ENCODE measurements at places on chromosomes 12 and 14. TPM values are rescaled to one million over a fixed set of nuclear protein-coding genes. Genes with fewer than 3 reads are reported as not detected.

The BRI3BP gene
- 8.0 TPM for total RNA-seq

The FAIM2 gene
- 1.0 TPM for total RNA-seq

GRCh38 chr14:101709533-101709881 lies 52.0 kb upstream of the PPP2R5C start:
- peaks cover 16% of the 10 kb centered on the region for H3K4me1 ChIP-seq
- no peaks in the 10 kb centered on the region for H3K27me3 ChIP-seq
- no peak for DNase-seq
- H3K27ac ChIP-seq = no peak overlapping the region

- DNase-seq = no peak
- H3K27me3 ChIP-seq = no peaks in the 10 kb centered on the region
These were observed 7.3 kb downstream of the TMEM116 start for GRCh38 chr12:112005419-112006395.

- no peaks in the 10 kb centered on the region for H3K36me3 ChIP-seq
- no peaks in the 10 kb centered on the region for H3K27me3 ChIP-seq
- no peak for DNase-seq
- H3K4me3 ChIP-seq = no peak overlapping the region
These were observed 51.5 kb downstream of the PSMA6 start for GRCh38 chr14:35343702-35344101.

The SERPINA1 gene
- 86.4 TPM for total RNA-seq

DNA sequence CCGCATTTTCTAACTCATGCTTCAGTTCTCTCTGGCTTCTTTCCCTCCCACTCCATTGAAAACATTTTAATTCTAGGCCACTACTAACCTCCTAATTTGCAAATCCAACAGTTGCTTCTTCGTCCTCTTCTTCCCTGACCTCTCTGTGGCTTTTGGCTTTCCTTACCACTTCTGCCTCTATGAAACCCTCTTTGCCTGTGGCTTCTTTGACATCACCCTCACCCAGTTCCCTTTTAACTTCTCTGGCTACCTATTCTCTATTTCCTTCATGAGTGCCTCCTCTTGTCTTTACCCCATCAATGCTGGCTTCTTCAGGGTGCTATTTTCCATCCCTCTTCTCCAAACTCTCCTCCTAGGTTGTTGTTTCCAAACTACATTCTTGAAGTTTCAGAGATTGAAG lies 4.4 kb upstream of the HCFC2 start:
- H3K36me3 ChIP-seq = no peaks in the 10 kb centered on the region
- H3K4me3 ChIP-seq = no peak overlapping the region
- H3K4me1 ChIP-seq = peaks cover 31% of the 10 kb centered on the region
- DNase-seq = no peak

The GPRC5D gene
- not detected for total RNA-seq

DNA sequence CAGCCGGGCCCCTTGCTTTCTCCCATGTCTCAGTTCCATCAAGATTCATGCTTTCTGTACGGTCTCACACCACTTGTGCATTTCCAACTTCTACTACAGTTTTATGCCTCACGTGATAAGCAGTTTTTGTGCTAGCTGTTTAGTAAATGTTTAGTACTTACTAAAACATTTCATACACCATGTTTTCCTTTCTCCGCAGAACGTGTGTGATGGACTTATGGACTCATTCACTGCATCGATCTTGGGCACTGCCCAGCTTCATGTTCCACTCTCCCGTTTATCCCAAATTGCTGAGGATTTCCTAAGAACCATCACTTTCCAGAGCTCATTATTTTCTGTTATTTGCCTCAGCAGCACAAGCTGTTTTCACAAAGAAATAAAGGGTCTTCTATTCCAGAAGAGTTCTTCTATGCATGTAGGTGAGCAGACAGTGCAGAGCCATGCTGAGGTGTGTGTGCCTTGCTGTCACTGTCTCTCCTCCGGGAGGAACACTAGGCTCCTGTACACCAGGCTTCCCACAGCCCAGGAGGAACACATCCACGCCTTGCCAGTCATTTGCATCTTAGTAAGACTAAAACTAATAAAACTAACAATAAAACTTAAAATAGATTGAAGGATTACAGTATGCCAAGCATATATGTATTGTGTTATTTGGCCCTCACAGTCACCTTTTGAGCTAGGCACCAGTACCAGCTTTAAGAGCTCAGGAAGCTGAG lies 90.3 kb upstream of the EEA1 start:
- H3K4me1 ChIP-seq = peaks cover 56% of the 10 kb centered on the region
- peak overlapping the region; percentile 54 for H3K27ac ChIP-seq
- no peaks in the 10 kb centered on the region for H3K36me3 ChIP-seq
- DNase-seq = no peak
- no peak overlapping the region for H3K4me3 ChIP-seq
- H3K27me3 ChIP-seq = no peaks in the 10 kb centered on the region

DNA sequence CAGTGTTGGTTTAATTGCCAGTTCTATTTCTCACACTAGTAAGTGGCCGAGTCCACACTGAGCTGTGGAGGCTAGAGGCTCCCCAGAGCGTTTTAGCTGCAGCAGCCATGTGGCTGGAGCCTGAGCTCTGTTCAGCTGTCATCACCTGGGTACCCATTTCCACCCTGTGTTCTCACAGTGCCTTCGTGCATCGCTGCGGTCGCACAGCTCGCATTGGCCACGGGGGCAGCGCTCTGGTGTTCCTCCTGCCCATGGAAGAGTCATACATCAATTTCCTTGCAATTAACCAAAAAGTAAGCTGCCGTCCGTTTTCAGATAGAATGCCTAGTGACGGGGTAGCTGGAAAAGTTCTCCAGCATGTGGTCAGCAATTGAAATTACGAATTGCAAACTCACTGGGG lies 15.7 kb downstream of the DDX55 start:
- H3K27me3 ChIP-seq = no peaks in the 10 kb centered on the region
- DNase-seq = no peak
- H3K36me3 ChIP-seq = peaks cover 64% of the 10 kb centered on the region
- H3K4me1 ChIP-seq = no peaks in the 10 kb centered on the region
- H3K27ac ChIP-seq = no peak overlapping the region

DNA sequence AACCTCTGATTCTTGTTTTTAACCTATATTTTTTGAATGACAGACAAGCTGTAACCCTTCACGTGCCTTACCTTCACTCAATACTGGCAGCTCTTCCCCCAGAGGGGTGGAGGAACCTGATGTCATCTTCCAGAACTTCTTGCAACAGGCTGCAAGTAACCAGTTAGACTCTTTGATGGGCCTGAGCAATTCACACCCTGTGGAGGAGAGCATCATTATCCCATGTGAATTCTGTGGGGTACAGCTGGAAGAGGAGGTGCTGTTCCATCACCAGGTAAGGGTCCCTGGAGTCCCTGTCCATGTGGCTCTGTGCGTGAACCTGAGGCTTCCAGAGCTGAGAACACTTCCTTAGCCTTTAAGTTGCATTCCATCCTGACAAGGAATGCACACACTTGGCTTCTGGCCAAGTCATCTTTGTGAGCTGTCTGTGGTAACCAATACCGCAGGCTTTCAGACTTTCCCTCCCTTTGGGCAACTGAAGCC lies 22.7 kb downstream of the TRAFD1 start:
- no peaks in the 10 kb centered on the region for H3K4me1 ChIP-seq
- no peak overlapping the region for H3K27ac ChIP-seq
- H3K4me3 ChIP-seq = no peak overlapping the region
- H3K36me3 ChIP-seq = peaks cover 7% of the 10 kb centered on the region
- DNase-seq = peak; percentile 5

The GDF3 gene
- total RNA-seq = not detected

GRCh38 chr12:2429032-2429431 lies 365.7 kb upstream of the FKBP4 start:
- no peaks in the 10 kb centered on the region for H3K27me3 ChIP-seq
- no peak overlapping the region for H3K27ac ChIP-seq
- no peaks in the 10 kb centered on the region for H3K4me1 ChIP-seq
- no peak overlapping the region for H3K4me3 ChIP-seq

- DNase-seq = no peak
- H3K4me3 ChIP-seq = no peak overlapping the region
- no peak overlapping the region for H3K27ac ChIP-seq
- H3K4me1 ChIP-seq = no peaks in the 10 kb centered on the region
- no peaks in the 10 kb centered on the region for H3K36me3 ChIP-seq
- H3K27me3 ChIP-seq = no peaks in the 10 kb centered on the region
These were observed 11.9 kb upstream of the KLRB1 start for GRCh38 chr12:9619411-9620179.

The ADCY6 gene
- total RNA-seq = 38.6 TPM

DNA sequence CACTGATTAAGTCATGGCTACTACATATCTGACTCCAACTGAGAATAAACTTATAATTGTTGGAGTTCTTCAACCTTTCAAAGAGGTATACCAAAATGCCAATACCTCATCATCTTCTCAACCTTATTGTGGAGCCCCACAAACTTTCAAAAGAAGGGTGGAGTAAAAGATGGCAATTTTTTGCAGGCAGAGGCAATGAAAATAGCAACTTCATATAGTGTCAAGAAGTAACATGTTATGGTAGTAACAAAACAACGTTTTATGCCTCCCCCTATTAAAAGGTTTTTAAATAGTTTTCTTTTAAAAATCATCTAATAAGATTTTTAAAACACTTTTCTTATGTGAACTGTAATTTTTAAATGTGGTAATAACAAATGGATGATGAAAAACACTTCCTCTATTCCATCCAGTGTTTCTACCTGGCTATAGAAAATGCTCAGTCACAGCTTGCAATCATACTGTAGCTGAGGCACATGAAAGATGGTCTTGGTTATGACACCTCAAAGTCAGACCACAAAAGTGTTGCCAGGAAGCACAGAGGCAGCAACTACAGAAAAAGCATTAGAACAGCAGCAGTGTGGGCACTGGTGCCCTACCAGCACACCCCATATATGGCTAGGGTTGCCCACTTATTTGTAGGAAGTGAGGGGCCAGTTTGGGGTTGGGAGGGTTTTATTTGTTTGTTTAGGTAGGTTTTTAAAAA lies 7.0 kb downstream of the PPP1R12A start:
- no peak overlapping the region for H3K27ac ChIP-seq
- H3K36me3 ChIP-seq = no peaks in the 10 kb centered on the region
- no peaks in the 10 kb centered on the region for H3K27me3 ChIP-seq
- peaks cover 12% of the 10 kb centered on the region for H3K4me1 ChIP-seq
- no peak overlapping the region for H3K4me3 ChIP-seq

GRCh38 chr14:64444984-64445845 lies 20.1 kb upstream of the AKAP5 start:
- no peaks in the 10 kb centered on the region for H3K4me1 ChIP-seq
- H3K27me3 ChIP-seq = no peaks in the 10 kb centered on the region
- no peak overlapping the region for H3K27ac ChIP-seq
- H3K36me3 ChIP-seq = peaks cover 22% of the 10 kb centered on the region

DNA sequence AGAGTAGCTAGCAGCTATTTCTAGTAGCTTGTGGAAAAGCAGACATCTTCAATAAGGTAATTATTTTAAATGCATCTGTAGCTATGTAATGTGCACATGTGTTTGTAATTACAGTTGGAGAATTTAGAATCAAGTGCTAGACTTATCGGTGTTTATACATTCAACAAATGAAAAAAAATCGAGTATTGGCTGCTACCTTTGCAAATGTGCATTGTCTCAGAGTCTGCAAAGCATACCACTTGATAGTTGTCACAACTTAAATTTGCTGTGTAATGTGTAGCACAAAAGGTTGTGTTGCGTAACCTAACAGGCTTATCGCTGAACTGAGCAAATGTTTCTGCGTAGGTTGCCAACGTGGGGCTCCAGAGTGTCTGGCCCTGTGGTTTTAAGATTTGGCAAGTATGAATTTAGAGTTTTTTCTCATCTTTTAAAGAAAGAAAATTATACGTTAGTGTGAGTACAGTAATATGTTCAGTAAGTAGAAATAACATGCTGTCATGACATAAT lies 44.3 kb downstream of the TMTC2 start:
- H3K4me1 ChIP-seq = no peaks in the 10 kb centered on the region
- no peak for DNase-seq
- no peak overlapping the region for H3K27ac ChIP-seq

The C12orf57 gene
- total RNA-seq = 219 TPM

DNA sequence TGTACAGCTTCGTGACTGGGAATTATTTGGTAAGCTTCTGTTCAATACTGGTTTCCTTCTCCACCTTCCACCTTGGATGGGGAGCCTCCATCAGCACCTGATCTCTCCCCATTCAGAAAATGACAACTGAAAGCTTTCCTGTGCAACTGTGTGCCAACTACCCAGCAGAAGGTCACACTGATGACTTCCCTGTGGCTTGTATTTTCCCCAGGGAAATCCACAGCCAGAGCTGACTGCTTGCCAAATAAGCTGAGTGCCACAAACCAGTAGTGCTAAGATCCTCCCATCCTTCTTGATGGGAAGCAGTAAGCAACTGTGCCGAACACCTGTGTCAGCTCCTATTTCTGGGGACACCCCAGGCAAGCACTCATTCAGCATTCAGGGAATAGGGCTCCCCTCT lies 257.2 kb upstream of the SOX5 start:
- H3K27me3 ChIP-seq = no peaks in the 10 kb centered on the region
- H3K4me1 ChIP-seq = no peaks in the 10 kb centered on the region
- DNase-seq = no peak
- no peak overlapping the region for H3K27ac ChIP-seq

- H3K27ac ChIP-seq = no peak overlapping the region
- no peaks in the 10 kb centered on the region for H3K27me3 ChIP-seq
- no peak for DNase-seq
- peaks cover 40% of the 10 kb centered on the region for H3K4me1 ChIP-seq
- H3K36me3 ChIP-seq = no peaks in the 10 kb centered on the region
These were observed 11.6 kb upstream of the C12orf75 start for GRCh38 chr12:105318651-105319483.

Data from body of pancreas (tissue), 4 donors.